ENCODE measurements at places on chromosomes 3 and 15. TPM values are rescaled to one million over a fixed set of nuclear protein-coding genes. Genes with fewer than 3 reads are reported as not detected.

DNA sequence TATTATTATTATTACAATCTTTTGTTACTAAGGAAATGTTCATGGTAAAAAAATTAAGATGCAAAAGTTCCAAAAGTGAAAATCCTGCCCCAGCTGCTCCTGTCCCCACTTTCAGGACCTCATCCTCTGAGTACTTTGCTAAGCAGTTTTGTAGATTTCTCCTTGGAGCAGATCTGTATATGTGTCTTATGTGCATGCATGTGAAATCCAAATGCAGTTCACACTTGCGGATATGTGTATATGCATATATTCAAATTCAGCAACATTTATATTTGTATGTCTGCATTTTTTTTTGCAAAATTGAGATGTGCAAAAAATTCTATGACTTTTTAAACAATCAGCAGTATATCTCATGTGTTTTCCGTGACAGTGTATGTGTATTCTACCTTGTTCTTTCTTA, 19.2 kb downstream of the CHCHD6 start:
- DNase-seq: no peak

The ST8SIA2 gene
- not detected for total RNA-seq

The TLR9 gene
- total RNA-seq: 0.87 TPM

The A4GNT gene
- not detected for total RNA-seq

- no peak for DNase-seq
Measured at GRCh38 chr15:31437686-31438085, 111.1 kb downstream of the KLF13 start.

GRCh38 chr15:98755781-98756180, 107.4 kb downstream of the IGF1R start:
- no peak for DNase-seq

DNA sequence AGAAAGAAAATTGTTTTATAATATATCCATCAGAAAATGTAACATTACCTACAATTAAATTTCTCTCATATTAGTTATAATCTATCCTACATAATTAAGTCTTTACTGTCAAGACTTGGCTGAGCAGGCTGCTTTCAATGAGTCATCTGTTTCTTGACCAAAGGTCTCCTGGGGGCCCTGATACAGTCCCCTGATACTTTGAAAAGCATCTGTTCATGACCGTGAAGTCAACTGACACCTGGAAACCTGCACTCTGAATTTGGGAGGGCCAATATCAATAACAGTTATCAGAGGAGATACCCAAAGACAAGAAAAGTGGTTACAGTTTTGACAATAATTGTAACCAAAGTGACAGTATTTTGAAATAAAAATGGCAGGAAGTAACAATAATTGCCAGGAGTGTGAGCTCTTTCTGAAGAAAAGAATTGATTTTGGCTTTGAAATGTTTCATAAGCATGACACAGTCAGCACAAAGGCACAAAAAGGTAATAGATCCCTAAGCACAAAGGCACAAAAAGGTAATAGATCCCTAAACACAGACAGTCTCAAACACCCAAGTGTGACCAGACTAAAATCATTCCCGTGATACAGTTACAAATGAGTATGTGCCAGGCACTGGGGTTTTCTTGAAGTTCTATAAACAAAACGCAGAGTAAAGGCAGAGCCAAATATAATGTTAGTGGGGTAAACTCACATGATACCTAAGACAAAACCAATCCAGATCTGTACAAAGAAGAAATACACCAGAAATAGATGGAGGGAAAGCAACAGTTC, 260.7 kb downstream of the PLOD2 start:
- DNase-seq: no peak

GRCh38 chr3:193407112-193407511, 28.6 kb upstream of the ATP13A5 start:
- DNase-seq: no peak

The PLCB2 gene
- total RNA-seq: 61.2 TPM

GRCh38 chr3:110456001-110456400, 615.6 kb upstream of the NECTIN3 start:
- DNase-seq: no peak

GRCh38 chr15:44713006-44713966, 2.0 kb downstream of the B2M start:
- DNase-seq: no peak

- peak; percentile 97 for DNase-seq
Measured at GRCh38 chr3:150603153-150603979, at the start of gene SELENOT. Gene SELENOT, plus strand, starts transcription at chr3:150603321. Its CDS starts 42 bp downstream, at chr3:150603363.

DNA sequence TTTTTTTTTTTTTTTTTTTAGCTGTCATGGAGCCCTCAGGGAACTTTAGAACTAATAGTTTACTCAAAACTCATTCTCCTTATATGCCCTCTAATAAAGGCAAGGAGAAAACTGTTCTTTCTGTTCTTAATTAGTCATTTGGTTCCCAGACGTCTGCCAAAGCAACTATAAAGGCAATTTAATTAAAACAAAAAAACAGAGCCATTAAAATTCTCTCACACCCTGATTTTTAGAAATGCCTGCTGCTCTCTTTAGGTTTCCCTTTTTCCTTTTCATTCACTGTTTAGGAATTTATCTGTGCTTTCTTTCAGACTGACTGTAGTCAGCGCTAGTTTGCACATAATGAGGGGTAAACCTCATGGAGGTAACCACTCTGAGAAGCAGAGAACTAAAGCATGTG, 463.6 kb upstream of the THRB start:
- DNase-seq: no peak

The ACKR2 gene
- total RNA-seq: 5.2 TPM

GRCh38 chr3:182276512-182276911, 516.8 kb upstream of the ATP11B start:
- no peak for DNase-seq

GRCh38 chr3:104132566-104133403, 1233.9 kb upstream of the ALCAM start:
- DNase-seq: no peak

The SLC12A1 gene
- not detected for total RNA-seq

GRCh38 chr3:55074796-55075195, 146.9 kb upstream of the LRTM1 start:
- DNase-seq: no peak

GRCh38 chr15:69760890-69761568, 308.4 kb downstream of the RPLP1 start:
- DNase-seq: no peak
